H4 (cell line): ENCODE measurements at places on chromosomes 11 and 22.

GRCh38 chr11:120219938-120220746, 9.3 kb downstream of the OAF start:
- DNase-seq = no peak

- no peak for DNase-seq
Measured at GRCh38 chr11:17751558-17751957, 17.0 kb downstream of the KCNC1 start.

DNA sequence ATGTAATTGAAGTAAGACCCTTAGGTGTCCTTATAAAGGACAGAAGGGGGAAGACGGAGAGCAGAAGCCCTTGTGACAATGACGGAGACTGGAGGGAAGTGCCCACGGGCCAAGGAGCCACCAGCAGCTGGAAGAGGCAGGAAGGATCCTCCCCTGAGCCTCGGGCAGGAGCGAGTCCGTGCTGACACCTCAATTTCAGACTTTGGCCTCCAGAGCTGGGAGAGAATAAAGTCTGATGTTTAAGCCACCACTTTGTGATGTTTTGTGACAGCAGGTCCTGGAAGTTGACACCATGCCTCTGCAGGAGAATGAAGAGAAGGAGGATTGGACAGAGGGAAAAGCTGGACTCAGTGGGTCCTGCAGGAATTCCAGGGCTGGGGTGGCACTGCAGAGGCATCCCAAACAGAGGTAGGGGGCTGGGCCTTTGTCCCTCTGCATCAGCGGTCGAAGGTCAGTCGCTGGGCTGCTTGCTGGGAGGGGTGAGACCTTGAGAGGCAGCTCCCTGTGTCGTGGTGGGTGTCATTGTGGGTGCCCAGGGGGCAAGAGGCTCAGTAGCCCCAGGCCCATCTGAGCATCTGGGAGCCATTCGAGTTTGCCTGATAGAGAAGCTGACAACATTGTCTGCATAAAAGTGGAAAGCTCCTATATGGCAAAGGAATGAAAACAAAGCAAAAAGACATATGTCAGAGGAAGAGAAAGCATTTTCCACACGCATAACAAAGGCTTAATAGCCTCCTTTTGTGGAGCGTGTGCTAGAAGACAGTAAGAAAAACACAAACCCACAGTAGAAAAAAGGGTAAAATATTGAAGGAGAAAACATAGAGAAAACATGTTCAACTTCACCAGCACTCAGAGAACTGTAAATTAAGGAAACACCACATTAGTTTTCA, 68.8 kb downstream of the RTL6 start:
- no peak for DNase-seq

DNA sequence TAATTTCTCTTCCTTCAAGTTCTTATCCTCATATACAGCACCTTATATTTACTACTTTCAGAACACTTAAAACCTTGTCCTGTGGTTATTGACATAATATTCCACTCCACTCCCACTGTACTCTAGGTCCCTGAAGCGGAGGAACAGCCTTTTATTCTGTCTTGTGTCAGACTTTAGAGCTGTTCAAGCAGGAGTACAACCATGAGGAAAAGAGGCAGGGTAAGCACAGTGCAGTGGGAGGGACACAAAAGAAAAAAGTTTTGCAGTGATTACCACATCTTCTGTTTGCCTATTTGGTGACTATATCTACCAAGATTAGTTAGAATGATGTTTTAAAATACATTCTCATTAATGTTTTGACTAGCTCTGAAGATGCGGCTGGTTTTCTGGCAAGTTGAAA, 122.0 kb upstream of the CEP126 start:
- no peak for DNase-seq

GRCh38 chr11:61362542-61362875, 335 bp downstream of the TMEM138 start:
- DNase-seq = no peak

DNA sequence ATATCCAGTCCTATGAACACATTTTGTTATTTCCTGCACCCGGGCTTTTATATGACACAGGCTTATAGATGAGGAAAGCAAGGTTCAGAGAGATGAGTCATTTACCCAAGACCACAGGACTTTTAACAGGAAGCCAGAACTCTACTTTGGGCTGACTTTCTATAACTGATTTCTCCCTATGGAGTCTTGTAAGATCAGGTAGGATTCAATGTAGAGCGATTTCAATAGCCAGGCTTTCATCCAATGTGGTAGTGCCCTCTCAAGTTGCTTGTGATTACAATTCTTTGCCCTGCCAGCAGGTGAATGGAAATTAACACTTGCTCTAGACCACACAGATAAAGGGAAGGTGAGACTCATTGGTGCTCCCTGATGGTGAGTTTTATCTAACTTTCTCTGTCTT, 378.3 kb downstream of the INSC start:
- peak; percentile 55 for DNase-seq

DNA sequence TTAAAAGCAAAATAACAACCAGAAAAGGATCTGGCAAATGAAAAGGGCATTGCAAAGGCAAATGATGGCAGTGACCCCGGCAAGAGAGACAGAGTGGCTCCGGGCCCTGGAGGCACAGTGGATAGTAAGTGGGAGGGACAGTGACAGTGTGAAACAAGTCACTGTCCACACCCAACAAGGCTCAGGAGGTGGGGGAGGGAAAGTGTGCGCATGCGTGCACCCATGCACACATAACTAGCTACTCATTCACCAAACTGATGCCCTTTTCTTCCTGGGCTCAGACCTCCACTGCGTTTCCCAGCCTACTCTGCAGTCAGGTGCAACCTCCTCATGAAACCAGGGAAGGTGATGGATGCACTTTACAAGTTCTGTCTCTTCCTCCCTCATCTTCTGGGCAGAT, 108.4 kb downstream of the SHANK2 start:
- DNase-seq = no peak

GRCh38 chr11:128563942-128564641, 23.3 kb downstream of the ETS1 start:
- DNase-seq = no peak

GRCh38 chr11:130615561-130615960, 167.1 kb downstream of the ADAMTS15 start:
- DNase-seq = no peak

DNA sequence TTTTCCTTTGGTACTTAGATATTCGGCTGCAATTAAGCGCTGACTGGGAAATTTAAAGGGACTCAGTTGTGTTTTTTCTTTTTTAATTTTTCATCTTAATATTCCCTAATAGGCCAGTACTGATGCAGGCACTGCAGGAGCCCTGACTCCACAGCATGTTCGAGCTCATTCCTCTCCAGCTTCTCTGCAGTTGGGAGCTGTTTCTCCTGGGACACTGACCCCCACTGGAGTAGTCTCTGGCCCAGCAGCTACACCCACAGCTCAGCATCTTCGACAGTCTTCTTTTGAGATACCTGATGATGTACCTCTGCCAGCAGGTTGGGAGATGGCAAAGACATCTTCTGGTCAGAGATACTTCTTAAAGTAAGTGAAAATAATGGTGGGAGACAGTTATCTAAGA, 3.8 kb downstream of the YAP1 start:
- no peak for DNase-seq

DNA sequence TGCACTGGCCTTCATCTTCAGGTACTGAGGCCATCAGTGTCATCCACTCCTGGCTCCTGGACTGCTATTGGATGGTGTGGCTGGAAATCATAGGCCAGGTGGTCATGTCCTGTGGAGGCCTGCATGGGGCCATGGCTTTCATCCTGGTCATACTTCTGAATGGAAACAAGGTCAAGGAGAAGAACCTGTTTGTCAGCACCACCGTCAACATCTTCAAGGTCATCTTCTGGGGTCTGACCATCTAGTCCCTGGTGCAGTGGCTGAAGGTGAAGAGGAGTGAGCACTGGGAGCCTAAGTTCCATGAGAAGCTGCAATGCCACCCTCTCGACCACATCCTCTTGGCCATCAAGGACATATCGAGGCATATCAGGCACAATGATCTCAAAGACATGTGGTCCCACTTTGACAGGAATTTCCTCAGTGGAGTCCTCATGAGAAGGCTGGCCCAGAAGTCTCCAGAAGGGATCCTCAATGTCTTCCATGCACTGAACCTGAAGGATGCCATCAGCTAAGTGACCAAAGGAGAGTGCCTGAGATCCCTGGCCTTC, 120.0 kb upstream of the SERPIND1 start:
- no peak for DNase-seq

DNA sequence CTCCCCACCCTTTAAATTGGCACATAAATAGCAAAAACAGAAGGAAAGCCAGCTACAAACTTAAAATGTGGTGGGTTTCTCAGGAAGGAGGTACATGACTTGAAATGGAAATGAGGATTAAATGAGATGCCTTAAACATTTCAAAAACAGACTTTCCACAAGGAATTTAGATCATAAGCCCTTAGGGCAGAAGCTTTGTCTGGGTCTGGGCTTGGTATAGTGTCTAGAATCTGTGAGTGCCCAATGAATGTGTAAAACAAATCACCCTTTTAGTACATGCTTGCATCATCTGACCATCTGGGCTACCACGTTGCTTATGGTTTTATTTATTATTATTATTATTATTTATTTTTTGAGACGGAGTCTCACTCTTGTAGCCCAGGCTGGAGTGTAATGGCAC, 37.1 kb upstream of the CREB3L1 start:
- no peak for DNase-seq

- DNase-seq = no peak
Measured at GRCh38 chr22:37639070-37639760, at the start of gene SH3BP1. Gene SH3BP1 (plus strand): TSS chr22:37639669. CDS start chr22:37639788, 119 bp downstream.

GRCh38 chr11:111006227-111006626, 239.3 kb upstream of the POU2AF2 start:
- no peak for DNase-seq

GRCh38 chr11:3183523-3183922, 18.4 kb upstream of the OSBPL5 start:
- no peak for DNase-seq

- no peak for DNase-seq
Measured at GRCh38 chr11:35682230-35683173, 19.9 kb downstream of the TRIM44 start.

DNA sequence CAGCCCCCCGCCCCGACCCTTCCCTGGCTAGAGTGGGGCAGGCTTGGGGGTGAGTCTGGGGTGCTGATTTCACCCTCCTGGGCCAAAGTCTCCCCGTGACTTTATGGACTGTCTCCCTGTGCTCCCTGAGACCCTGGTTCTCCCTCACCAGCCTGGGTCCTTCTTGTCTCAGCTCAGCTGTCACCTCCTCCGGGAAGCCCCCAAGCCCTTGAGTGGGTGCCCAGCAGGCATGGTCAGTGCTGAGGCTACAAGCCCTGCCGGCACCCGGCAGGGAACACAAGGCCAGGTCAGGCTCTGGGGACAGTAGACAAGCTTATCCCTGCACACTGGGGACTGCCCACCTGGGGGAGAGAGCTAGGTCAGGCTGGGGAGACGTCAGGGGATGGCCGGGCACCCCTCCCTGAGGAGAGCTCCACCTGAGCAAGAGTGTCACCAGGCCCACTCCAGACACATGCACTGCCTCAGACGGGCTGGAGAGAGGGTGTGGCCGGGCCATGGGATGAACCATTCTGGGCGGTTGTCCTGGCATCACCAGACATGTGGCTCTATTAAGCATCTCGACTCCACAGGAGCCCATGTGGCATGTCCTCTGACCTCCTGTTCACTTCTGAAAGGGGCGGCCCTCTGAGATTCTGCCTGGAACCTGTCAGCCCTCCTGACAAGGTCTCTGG, 22.6 kb upstream of the RTN4R start:
- no peak for DNase-seq

DNA sequence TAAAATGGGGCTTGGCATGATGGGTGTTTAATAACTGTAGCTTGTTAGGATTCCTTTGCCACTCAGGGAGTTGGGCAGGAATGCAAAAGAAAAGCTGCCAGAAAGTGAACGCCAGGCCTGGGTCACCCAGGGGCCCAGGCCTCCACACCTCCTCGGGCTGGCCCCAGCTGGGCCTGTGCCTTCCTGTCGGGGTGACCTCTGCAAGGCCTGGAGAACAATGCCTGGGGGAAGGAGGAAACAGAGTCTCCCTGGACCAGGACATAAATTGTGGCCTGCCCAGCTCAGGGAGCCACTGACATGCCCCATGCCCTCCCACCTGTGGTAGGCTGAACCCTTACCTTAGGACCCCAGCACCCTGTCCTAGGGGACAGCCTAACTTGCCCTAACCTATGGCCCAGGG, 21.9 kb downstream of the MN1 start:
- no peak for DNase-seq

- DNase-seq = peak; percentile 84
Measured at GRCh38 chr11:12377106-12377823, at the start of gene PARVA. Gene PARVA (plus strand): TSS chr11:12377571. CDS start chr11:12377648, 77 bp downstream.

DNA sequence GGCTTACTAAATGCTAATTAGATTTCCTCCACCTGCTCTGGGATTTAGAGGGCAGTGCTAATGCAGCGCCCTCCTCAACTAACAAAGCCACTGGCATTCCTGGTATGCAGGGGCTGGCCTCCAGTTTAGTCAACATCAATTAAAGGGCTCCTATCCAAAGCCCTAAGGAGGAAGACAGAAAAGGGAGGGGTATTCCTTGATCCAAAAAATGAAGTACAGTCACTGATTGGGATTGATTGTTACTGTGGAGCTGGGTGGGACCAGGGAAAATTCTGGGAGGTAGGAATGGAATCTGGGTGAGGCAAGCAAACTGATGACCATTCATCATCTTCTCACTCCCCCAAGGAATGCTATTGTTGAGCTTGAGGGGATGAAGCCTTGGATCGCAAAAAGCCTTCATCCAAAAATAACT, 52.2 kb downstream of the GAB2 start:
- peak; percentile 10 for DNase-seq

DNA sequence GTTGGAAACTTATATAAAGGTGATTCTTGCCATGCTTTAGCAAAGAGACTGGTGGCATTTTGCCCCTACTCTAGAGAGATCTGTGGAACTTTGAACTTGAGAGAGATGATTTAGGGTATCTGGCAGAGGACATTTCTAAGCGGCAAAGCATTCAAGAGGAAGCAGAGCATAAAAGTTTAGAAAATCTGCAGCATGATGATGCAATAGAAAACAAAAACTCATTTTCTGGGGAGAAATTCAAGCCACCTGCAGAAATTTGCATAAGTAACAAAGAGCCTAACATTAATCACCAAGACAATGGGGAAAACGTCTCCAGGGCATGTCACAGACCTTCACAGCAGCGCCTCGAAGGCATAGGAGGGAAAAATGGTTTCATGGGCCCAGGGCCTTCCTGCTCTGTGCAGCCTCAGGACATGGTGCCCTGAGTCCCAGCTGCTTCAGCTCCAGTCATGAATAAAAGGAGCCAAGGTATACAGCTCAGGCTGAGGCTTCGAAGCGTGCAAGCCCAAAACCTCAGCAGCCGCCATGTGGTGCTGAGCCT, 83.4 kb downstream of the MRTFA start:
- DNase-seq = no peak

DNA sequence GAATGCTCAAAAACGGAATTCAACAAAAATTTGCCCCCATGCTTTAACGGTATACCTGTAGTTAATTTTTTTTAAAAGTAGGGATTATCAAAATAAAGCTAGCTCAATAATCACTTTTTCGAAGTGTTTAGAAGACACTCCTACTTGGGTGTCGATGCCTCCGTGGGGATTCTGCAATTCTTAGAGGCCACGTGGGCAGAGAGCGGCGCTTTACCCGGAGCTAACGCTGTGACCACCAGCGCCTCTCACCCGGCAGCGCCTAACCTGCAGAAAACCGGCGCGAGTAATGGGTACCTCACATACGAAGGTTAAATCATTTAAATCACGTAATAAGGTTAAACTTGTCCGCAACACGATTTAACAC, 583 bp downstream of the TAF1D start:
- DNase-seq = peak; percentile 45
